ENCODE measurements at places on chromosomes 12 and 14. TPM values are rescaled to one million over a fixed set of nuclear protein-coding genes. Genes with fewer than 3 reads are reported as not detected.

The EVL gene
- 24.9 TPM for total RNA-seq

The CMA1 gene
- not detected for total RNA-seq

The SDR9C7 gene
- 0.31 TPM for total RNA-seq

The PTPN6 gene
- total RNA-seq: 20.9 TPM
